Inflammatory macrophage treated with lipopolysaccharide for 1 hour (primary cell): ENCODE measurements at places on chromosomes 4 and X.
A peak's percentile ranks its signal among the peaks of the same experiment; 100 is the strongest.

- no peak for DNase-seq
These were observed 155.8 kb downstream of the HHIP start for GRCh38 chr4:144801731-144802130.

GRCh38 chr4:70830054-70830453 lies 9.6 kb downstream of the GRSF1 start:
- no peak for DNase-seq

DNA sequence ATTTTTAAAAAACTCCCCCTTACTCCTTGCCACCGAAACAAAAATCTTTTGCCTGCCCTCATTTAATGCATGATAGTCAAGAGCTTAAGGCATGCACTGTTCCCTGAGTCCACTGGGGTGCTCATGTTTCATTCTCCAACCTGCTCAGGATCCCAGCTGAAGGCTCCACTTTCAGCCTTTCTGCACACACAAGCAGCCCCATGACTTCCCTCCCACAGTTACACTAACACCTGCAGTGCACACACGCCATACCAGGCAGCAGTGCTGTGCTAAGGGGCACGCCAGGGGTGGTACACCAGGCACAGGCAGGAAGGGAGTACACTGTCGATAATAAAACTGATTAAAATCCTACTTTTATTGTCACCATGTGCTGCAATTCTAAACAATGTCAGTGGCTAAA lies 385.2 kb downstream of the BMPR1B start:
- no peak for DNase-seq

GRCh38 chr4:31126881-31127398 lies 406.8 kb downstream of the PCDH7 start:
- DNase-seq = no peak

GRCh38 chrX:121238093-121238492 lies 190.7 kb downstream of the GLUD2 start:
- no peak for DNase-seq

- no peak for DNase-seq
These were observed 92.5 kb downstream of the FAM13A start for GRCh38 chr4:88964450-88964849.

- peak; percentile 21 for DNase-seq
These were observed 20.7 kb upstream of the CTSO start for GRCh38 chr4:155974476-155974749.

DNA sequence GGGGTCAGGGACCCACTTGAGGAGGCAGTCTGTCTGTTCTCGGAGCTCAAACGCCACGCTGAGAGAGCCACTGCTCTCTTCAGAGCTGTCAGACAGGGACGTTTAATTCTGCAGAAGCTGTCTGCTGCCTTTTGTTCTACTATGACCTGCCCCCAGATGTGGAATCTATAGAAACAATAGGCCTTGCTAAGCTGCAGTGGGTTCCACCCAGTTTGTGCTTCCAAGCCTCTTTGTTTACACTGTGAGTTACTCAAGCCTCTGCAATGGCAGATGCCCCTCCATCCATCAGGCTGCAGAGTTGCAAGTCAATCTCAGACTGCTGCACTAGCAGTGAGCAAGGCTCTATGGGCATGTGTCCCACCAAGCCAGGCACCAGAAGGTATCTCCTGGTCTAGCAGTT lies 158.1 kb downstream of the DTHD1 start:
- no peak for DNase-seq

GRCh38 chr4:33873791-33874190 lies 2370.5 kb downstream of the ARAP2 start:
- no peak for DNase-seq

DNA sequence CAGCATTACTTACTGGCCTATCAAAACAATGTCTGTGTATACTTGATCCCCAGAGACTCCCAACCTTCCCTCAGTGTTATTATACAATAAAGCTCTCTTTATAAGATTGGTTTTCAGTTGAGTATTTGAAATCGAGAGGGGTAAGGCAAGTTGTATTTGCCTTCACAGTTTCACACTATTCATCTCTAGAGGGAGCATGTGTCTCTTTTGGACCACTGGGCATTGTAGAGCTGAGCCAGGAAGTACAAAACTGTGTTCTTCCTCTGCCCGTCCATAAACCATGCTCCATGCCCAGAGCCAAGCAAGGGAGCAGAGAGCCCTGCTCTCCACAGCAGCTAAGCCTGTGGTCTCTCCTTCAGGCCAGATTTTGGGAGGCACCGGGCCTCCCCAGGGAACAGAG lies 61.5 kb upstream of the HHIP start:
- no peak for DNase-seq

DNA sequence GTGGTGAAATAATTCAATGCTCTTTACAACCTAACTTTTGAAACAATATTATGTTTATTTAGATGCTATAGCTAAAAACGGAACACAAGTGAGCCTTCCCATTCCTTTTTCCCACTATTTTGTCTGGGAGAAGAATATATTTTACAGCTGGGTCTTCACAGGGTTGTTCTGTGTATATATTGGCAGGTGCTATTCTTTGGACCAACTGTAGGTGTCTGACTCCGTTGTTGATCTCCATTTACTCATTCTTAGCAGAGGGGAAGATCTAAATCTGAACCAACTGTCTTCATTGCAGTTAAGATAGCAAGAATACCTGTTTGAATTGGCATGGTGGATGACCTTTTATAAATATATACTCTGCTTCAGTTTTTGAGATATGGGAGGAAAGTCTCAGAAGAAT lies 257.4 kb downstream of the CFAP299 start:
- peak; percentile 6 for DNase-seq

DNA sequence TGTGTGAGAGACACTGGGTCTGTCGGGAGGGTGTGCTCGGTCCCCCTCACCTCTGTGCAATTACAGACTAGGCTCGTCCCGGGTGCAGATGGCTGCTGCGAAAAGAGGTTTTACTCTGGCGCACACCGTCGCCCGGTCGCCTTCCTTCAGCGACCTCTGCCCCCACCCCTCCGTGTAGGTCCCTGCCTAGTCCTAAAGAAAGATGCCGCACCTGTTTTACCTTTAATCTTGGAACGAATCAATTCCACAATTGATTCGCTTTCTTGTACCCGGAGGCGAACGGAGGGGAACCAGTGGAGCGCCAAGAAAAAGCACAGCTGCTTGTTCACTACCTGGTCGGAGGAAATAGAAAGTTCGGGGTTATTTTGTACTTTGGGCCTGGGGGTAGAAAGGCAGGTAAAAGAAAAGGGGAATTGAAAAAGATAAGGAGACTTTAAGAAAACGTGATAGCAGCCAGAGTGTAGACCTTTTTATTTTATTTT lies 1.2 kb downstream of the NPNT start:
- no peak for DNase-seq

GRCh38 chrX:47224266-47224895 lies 5.9 kb downstream of the CDK16 start:
- no peak for DNase-seq

- DNase-seq = no peak
These were observed 150.0 kb downstream of the SPRY1 start for GRCh38 chr4:123546573-123547060.

- no peak for DNase-seq
These were observed 414.5 kb upstream of the ATOH1 start for GRCh38 chr4:93414041-93414550.

- DNase-seq = no peak
These were observed 508.8 kb downstream of the ANKRD50 start for GRCh38 chr4:124203613-124204238.

DNA sequence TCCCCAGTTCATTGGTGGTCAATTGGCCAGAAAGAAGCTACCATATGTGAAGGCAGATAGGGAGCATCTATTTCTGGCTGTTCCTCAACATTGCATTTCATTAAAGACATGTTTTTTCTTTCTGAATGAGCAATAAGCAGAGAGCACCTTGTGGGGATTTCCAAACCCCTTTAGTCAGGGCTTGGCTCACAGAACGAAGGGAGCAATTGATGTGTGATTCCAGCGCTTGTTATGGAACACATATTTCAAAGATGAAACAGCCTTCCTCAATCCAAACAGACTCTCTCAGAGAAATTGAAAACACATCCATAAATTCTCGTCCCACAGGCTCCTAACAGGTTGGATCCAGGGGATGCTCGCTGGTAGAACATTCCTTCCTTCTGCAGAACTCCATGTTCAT lies 84.1 kb downstream of the CLCN4 start:
- DNase-seq = no peak

GRCh38 chr4:39976141-39976944 lies 1.4 kb downstream of the PDS5A start:
- DNase-seq = peak; percentile 93

DNA sequence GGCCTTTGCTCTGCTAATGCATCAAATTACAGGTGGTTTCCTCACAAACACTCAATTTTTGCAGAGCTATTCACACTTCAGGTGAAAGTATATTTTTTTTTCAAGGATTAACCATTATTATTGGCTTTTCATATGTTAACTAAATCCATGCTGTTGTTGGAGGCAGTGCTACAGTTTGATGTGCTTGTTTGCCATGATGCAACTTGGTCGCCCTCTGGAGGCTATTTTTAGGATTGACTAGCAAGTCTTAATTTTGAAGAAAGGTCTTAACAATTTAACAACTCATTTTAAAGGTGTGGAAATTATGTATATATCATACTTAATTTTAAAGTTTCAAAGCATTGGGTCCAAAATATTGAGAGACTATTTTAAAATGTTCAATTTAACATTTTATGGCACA lies 168.8 kb upstream of the FAM47A start:
- DNase-seq = peak; percentile 17

DNA sequence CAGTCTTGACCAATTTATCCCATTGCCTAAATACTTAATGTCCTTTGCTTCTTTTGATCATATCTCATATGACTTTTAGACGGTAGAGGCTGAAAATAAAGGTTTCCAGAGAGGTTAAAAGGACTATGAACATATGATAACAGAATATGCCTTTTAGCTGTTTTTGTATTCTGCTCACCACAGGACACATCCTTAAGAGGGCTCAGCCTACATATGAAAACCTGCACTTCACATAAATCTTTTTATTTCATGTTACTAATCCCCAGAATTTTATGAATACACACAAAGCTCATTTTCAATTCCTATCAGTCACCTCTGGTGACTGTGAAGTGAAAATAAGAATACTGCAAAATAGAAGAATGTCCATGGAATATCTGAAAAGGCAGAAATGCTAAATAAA lies 92.0 kb downstream of the GPM6A start:
- no peak for DNase-seq

DNA sequence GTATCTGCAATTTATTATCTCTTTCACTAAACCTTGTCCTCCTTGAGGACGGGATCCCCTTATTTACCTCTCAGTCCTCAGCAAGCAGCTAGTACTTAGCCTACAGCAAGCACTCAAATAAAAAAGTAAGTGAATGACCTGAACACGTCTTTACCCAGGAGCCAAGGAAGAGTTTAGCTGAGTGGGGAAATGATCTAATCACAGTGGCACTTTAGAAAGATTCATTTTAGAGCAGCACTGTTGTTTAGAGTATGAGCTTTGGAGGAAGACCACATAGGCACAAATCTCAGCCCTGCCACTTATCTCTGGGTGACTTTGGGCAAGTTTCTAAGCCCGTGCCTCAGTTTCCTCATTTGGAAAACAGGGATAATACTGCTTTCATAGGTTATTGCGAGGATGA lies 2.7 kb downstream of the FAM120C start:
- DNase-seq = no peak

GRCh38 chrX:116628464-116628863 lies 165.7 kb upstream of the CT83 start:
- no peak for DNase-seq

DNA sequence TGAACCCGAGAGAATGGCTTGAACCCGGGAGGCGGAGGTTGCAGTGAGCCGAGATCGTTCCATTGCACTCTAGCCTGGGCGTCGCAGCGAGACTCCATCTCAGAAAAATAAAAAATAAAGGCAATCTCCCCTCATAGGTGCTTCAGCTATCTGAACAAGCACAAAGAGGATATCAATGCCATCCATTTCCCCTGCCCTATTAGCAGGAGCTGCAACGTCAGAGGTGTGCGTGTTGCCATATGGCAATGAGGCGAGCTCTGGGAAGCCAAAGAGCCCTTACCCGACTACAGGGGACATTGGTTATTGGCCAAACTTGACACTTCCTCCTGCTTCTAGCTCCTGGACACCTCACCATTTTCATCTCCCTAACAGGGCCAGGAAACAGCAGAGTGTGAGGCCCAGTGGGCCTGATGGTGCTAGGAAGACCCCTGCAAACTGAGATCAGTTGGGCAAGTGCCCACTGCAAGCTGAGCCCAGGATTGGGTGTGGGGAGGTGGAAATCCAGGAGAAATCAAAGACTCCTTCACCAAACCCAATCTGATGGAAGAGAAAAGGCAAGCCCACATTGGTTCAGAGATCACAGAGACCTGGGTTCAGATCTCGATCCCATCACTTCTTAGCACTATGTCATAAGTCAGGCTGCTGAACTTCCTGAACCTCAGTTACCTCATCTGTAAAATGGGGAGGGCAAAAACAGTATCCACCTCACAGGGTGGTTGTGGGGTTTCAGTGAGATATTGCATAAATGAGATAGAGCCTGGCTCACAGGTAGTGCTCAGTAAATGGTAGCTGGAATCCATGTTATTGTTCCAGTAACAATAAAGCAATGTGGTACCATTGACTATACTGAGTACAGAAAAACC lies 21.2 kb downstream of the SLC25A5 start:
- no peak for DNase-seq
